ENCODE measurements at places on chromosomes 4 and X. TPM values are rescaled to one million over a fixed set of nuclear protein-coding genes. Genes with fewer than 3 reads are reported as not detected.

STK26 gene
- total RNA-seq, result 0.09 TPM

PARM1 gene
- total RNA-seq, result 0.11 TPM

SMIM10L2A gene
- 0.95 TPM for total RNA-seq

DRP2 gene
- not detected for total RNA-seq

NR3C2 gene
- total RNA-seq, result 7.6 TPM

RNF150 gene
- total RNA-seq, result 0.17 TPM

KLF8 gene
- 0.26 TPM for total RNA-seq

CT45A5 gene
- not detected for total RNA-seq

MAGEB18 gene
- total RNA-seq, result not detected

ARR3 gene
- total RNA-seq, result not detected

BEND4 gene
- total RNA-seq, result under 0.01 TPM

CFAP299 gene
- total RNA-seq, result not detected

INTS6L gene
- total RNA-seq, result 0.52 TPM

SPANXN2 gene
- total RNA-seq, result not detected

CT47B1 gene
- not detected for total RNA-seq

DGAT2L6 gene
- not detected for total RNA-seq
